ENCODE measurements at places on chromosomes 5 and 9.

GRCh38 chr5:2762744-2763532 lies 11.5 kb upstream of the IRX2 start:
- no peak for DNase-seq

GRCh38 chr9:76302543-76302942 lies 91.7 kb downstream of the RFK start:
- no peak for DNase-seq

- no peak for DNase-seq
Observed at GRCh38 chr5:113102121-113102531, 125.5 kb downstream of the DCP2 start.

GRCh38 chr5:172721455-172722326 lies 49.3 kb downstream of the DUSP1 start:
- DNase-seq, result no peak

GRCh38 chr9:13646500-13647021 lies 367.1 kb upstream of the MPDZ start:
- DNase-seq, result no peak

DNA sequence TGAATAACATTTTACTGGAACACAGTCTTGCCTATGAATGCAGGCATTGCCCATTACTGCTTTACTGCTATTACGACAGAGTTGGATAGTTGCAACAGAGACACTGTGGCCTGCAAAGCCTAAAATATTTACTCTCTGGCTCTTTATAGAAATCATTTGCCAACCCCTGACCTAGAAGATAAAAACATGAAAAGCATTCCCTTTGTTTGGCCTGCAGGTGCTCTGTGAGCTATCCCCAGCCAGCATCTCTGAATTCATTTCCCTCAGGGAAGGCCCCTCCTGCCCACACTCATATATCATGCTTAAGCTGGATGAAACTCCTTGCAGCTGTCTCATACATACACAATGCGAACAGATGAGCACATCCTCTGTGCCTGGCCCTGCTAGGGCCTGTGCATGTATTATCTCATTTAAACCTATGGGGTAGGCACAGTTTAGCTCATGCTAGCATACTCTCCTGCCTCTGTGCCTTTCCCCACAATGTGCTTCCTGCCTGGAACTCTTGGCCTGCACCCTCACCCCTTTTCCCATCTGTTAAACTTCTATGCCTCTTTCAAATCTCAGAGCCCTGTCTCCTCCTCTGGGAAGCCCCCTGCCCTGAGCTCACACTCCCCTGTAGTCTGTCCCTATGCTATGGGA lies 193.1 kb downstream of the PAX5 start:
- peak; percentile 42 for DNase-seq

- DNase-seq, result no peak
Observed at GRCh38 chr9:38073882-38074281, 4.9 kb upstream of the SHB start.

GRCh38 chr9:22997923-22998322 lies 551.3 kb downstream of the DMRTA1 start:
- DNase-seq, result no peak

DNA sequence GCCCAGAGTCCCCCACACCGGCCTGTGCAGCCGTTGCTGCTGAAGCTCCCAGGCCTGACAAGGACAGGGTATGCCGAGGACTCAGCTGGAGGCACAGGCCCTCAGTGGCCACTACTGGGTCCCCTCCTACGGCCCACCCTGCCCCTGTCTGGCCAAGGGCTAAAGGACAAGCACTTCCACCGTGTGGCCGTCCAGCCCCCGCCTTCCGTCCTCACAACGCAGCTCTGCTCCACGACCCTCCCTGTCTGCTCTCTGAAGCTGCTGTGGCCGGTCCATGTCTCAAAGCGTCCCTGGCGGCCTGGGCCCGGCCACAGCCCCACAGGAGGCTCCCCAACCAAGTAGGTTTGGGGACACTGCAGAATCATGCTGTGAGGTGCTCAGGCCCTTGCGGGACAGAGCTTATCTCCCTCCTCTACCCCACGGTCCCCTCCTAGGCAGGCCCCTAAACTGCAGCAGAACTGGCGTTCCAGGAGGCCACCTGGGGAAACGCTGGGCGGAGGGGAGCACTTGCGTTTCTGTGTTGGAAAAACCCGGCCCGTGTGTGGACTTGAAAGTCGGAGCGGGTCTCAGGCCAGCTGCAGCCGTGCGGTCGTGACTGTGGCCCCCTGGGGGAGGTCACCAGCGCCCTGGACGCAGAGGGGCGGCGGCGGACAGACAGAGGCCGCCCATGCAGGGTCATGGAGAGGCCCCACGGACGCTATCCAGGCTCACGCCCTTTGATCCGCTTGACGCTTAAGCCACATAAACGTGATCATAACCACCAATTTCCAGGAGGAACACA lies 45.6 kb downstream of the NKD2 start:
- DNase-seq, result no peak

GRCh38 chr9:13128266-13128860 lies 151.1 kb downstream of the MPDZ start:
- DNase-seq, result no peak

GRCh38 chr9:125998837-125999503 lies 251.8 kb downstream of the PBX3 start:
- DNase-seq, result no peak

- DNase-seq, result no peak
Observed at GRCh38 chr5:72452515-72453245, 54.5 kb downstream of the ZNF366 start.

GRCh38 chr5:75701856-75702255 lies 15.4 kb downstream of the POC5 start:
- DNase-seq, result no peak

DNA sequence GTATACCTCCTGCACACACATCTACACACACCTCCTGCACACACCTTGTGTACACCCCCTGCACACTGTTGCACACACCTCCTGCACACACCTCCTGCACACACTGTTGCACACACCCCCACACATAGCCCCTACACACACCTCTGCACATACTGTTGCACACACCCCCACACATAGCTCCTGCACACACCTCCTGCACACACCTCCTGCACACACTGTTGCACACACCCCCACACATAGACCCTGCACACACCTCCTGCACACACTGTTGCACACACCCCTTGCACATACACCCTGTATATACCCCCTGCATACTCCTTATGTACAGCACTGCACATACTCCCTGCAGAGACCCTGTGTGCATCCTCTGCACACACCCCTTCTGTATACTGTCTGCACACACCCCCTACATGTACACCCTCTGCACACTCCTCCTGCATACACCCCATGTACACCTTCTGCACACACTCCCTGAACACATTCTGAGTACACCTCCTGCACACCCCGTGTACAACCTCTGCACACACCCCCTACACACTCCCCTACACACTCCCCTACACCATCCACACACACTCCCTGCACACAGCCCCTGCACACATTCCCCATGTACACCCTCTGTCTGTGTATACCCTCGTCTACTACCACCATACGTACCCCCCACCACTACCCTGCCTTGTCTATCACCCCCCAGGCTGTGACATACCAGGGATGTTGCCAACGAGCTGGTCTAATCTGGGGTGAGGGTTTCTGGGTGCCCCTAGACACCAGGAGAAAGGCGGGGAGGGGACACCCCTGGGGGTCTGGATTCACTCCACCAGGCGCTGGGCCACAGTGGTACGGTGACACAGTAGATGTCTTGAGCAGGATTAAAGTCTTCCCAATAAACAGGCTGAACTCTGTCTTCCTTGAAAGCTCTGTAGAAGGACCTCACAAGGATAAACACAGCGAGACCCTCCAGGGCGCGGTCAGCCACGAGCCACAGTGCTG lies 1.1 kb upstream of the CEP72 start:
- DNase-seq, result no peak

DNA sequence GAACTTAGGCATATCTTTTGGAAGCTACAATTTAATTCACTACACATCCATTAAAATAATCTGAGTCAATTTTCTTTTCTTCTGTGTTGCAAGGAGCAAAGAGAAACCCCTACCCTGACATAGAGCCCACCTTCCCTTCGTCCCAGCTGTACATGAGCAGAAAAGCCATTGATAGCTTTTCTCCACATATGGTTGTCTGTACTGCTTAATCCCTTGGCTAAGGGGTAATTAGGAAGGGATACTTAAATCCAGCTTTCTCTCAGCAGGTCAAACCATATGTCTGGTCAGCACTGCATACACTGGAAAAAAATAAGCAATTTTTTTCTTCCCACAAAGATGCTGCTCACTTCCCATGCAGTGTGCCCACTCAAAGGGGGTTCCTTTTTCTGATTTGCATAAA lies 94.7 kb upstream of the RAD23B start:
- DNase-seq, result no peak

- no peak for DNase-seq
Observed at GRCh38 chr9:10080012-10080411, 532.8 kb downstream of the PTPRD start.

GRCh38 chr9:120711354-120711753 lies 2.9 kb downstream of the MEGF9 start:
- no peak for DNase-seq

DNA sequence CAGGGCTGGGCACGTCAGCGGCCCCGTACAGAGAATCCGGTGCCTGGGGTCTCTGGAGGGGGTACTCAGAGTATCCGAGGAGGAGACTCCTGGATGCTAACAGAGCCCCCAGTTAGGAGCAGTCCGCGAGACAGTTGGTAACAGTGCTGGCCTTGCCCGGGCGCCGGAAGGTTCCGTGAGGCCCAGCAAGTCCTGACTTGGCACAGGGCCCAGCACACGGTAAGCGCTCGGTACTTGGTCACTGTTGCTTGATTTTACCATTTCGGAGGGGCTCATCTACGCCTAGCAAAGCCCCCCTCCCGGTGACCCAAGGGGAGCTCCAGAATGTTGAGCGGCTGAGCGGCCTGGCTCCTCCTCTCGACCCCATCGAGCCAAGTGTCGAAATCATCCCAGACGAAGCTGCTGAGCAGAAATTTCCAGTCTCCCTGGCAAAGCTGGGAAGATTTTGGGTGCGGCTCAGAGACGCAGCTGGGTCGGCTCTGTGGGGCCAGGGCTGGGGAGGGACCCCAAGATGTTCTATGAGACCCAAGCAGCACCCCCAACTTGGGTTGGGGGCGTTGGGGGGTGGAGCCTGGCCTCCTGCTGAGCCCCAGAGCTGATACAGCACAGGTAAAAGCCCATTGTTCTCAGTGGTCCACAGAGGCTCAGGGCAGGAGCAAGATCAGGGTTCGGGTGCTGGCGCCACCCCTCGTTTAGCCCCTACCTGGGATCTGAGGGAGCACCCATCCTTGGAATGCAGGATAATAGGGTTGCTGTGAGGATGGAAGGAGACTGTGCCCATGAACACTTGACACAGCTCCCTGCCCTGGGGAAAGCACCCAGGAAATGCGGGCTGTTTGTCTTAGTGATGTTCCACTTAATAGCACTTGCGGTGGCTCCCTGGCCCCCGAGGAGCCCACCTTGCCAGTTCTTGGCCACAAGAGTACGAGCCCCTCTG lies 137.2 kb downstream of the C9orf50 start:
- peak; percentile 19 for DNase-seq

- no peak for DNase-seq
Observed at GRCh38 chr9:80134487-80134886, 562.7 kb downstream of the TLE4 start.
